ENCODE measurements at places on chromosomes 11 and 22. TPM values are rescaled to one million over a fixed set of nuclear protein-coding genes. Genes with fewer than 3 reads are reported as not detected.

P4HA3 gene
- not detected for total RNA-seq

DNA sequence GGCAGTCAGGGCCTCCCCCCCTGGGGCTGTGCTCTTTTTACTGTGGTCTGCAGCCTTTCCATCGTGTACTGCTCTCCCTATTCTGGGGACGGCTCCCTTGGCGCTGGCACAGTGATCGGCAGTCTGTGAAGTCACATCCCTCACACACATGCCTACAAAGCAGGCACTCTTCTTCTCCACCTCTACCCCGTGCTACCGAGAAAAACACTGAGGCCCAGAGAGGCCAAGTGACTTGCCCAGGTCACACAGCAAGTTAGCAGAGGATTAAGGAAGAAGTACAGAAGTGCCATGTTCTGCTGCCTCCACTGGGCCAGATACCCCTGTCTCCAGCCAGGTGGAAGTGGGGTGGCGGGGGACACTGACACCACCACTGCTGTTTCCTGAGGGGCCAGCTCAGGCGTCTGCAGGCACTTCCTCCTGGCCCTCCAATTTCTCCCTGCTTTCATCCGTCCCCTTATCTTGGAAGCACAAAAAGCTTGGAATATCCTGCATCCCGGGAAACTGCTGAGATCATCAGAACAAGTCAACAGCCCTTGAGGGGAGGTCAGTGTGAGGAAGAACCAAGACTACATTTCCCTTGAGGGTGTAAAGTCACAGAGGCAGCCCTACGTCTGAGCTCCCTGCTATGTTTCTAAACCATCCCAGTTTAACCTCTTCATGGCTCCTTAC is 30.2 kb upstream of the KLHL35 start:
- no peak for DNase-seq

DNA sequence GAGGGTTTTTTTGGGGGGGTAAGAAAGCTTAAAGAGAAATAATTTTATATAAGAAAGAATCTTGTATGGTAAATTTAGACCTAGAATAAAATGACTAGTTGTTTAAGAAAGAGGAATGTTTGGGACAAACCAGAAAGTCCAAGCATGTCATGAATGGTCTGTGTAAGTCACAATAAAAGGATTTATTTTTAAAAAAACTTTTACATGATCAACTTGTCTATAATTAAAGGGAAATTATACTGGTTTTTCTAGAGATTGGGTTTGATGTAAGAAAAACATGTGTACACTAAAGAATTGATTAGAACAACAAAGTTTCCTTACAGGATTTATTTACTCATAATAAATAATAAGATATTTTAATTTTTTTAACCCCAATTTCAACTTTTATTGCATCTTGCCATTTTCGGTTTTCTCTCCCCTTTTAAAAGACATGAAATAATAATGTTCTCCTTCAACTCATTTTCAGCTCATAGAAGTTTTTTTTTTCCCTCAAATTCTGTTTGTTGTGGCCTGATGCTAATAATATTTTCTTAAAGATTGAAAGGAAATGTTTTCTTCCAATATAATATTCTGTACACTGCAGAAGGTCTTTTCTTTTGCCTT is 35.4 kb upstream of the INCENP start:
- DNase-seq, result no peak

GRCh38 chr11:46718155-46719019 is 626 bp upstream of the F2 start:
- no peak for DNase-seq

GRCh38 chr22:37545703-37546436 is 14.4 kb upstream of the CDC42EP1 start:
- no peak for DNase-seq

- no peak for DNase-seq
Observed at GRCh38 chr11:124748100-124748418, 4.0 kb downstream of the VSIG2 start.

Measured in activated T-helper 1 cell treated with anti-CD3 and anti-CD28 coated beads, Interleukin-12 subunit alpha, Interleukin-12 subunit beta, Interleukin-2, Interleukin-4 antibody, amounts not matched to agents 30 ng/mL and 10 ng/mL and 1 ng/mL, durations not matched to agents 14 hours and 24 hours and 36 hours (primary cell).